ENCODE measurements at places on chromosomes 1 and 21.
A peak's percentile ranks its signal among the peaks of the same experiment; 100 is the strongest.

GRCh38 chr1:162466797-162467196 is 30.8 kb upstream of the UHMK1 start:
- no peak for DNase-seq

DNA sequence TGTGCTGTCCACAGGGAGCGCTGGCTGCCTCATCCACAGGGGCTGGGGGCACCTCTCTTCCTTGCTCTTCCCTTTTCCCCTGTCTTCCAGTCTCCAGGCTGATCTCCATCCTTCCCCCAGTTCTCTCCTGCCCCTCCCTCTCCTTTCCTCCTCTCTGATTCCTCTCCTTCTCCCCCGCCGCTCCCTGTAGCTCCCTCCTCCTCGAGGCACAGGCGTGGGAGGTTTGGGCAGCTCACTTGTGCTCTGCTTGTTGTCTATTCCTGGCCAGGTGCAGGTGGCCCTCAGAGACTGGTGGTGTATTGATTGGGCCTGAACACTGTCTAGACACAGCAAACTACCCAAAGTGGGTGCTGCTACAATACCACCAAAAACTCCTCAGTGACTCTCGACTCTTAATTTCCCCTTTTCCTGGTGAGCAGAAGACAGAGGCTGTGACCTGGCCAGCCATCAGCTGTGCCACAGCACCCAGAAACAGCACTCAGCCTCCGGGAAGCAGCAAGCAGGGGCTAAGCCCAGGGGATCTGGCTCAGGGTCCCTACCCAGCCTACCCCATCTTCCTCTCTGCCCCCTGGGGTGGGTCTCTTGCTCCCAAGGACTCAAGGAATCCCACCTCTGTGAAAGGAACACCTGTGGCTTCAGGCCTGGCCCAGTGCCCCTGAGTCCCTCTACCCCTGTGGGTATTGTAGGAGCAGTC is 93.3 kb downstream of the DDX20 start:
- DNase-seq, result no peak

- no peak for DNase-seq
Observed at GRCh38 chr1:19462781-19463503, 22.4 kb downstream of the CAPZB start.

- no peak for DNase-seq
Observed at GRCh38 chr1:157133426-157133825, 4.8 kb downstream of the ETV3 start.

- DNase-seq, result no peak
Observed at GRCh38 chr1:100292711-100293110, 26.7 kb downstream of the RTCA start.

DNA sequence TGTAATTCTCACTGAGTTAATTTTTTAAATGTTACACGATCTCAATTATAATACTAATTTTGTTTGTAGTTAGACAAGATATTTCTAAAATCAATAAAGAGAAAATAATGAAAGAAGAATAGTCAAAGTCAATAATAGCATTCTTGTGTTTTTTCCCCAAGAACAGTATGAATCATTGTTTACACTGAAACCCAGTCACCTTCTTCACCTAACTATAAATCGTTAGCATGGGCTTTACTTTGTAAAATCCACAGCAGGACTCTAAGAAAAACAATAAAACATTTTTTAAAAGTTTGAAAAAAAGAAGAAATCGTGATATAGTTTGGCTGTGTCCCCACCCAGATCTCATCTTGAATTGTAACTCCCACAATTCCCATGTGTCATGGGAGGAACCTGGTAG is 234.6 kb upstream of the LYPLAL1 start:
- no peak for DNase-seq

- DNase-seq, result no peak
Observed at GRCh38 chr1:70719154-70719553, 308.1 kb downstream of the CTH start.

DNA sequence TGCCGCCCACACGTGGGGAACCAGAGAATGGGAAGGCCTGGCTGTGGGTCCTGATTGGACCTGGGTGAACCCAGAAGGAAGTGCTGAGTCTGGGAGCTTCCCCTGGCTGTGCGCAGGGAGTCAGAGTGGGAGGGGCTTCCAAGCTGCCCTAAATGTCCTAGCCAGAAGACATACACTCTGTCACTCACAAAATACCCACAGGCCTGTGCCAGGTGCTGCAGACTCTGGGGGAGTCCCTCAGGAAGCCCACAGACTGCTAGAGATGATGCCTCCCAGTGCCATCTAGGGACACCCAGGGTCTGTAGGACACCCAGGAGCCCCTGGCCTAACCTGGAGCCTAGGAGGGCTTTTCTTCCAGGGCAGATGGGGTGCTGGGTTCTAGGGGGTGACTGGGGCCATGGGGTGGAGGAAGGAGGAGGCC is 33.7 kb upstream of the LRP8 start:
- no peak for DNase-seq

GRCh38 chr1:48246727-48247126 is 24.2 kb downstream of the SLC5A9 start:
- DNase-seq, result no peak

DNA sequence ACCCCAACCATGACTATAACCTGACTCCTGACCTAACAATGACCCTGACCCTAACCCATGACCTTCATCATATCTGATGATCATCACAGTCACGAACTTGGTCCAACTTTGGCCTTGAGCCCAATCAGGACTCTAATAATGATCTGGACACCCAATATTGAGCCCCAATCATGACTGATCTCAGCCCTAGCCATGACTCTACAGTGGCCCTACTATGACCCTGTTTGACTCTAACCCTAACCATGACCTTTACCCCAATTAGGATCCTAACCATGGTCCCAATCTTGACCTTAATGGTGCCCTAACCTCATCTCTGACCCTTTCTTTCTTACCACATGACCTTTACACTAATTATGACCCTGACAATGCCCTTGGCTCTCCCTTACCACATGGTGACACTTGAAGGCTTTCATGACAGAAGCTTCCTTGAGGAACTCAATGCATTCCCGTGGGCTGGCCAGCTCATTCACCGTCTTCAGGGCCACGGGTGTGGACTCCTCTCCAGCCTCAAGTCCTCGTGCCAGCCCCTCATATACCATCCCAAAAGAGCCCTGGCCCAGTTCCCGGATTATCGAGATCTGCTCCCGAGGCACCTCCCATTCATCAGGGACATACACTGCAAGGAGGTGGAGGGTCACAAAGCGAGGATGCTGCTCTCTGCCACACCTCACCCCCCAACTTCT is 16.2 kb downstream of the INSRR start:
- DNase-seq, result no peak

DNA sequence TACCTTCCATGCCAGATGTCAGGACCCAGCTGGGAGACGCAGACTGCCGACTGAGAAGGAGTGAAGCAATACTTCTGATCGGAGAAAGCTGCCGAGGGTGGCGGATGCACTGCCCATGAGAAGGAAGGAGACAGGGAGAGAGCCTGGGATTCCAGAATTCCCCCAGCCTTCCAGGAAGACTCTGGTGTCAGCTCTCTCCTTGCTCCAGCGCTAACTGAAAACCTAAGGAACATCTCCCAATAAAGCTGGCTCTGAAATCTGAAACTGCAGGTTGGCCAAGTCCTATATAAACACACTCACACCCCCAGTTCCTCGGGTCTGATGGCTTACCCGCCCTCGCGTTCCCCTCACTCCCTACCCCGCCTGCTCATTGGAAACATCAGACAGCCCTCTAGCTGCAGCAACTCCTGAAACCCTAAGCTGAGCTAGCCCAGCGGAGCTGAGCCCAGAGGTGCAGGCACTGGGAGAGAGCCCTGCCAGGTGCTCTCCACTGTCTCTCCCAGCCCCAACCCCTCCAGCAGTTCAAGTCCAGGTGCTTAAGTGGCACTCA is 52.3 kb downstream of the PLEKHA6 start:
- no peak for DNase-seq

GRCh38 chr1:203202431-203203245 is 16.1 kb upstream of the CHI3L1 start:
- DNase-seq, result peak; percentile 14

GRCh38 chr1:151510020-151510405 is 1.2 kb upstream of the CGN start:
- DNase-seq, result no peak

GRCh38 chr21:38909929-38910328 is 104.2 kb downstream of the ETS2 start:
- DNase-seq, result no peak

- DNase-seq, result peak; percentile 31
Observed at GRCh38 chr1:64033667-64034220, 169.7 kb upstream of the UBE2U start.

DNA sequence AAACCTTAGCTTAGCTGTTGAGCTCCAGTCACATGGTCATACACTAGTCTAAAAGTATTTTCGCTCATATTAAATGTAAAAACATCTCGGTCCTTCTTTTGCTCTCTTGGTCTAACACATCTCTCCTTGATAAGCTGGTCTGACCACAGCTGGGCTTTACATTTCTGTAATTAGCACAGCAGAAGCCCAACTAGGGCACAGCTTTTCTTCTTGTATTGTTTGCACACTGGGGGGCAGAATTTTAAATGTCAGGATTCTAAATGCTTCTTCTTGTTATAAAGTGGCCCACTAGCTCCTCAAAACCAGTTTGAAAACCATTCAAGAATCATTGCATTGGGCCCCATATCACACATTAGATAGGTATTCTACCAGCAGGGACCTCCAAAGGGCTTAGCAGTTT is 289.1 kb upstream of the PKN2 start:
- DNase-seq, result no peak
